ENCODE measurements at places on chromosomes 1 and 21.

- no peak overlapping the region for H3K4me3 ChIP-seq
- H3K36me3 ChIP-seq = no peaks in the 10 kb centered on the region
- H3K27ac ChIP-seq = no peak overlapping the region
- peaks cover 32% of the 10 kb centered on the region for H3K4me1 ChIP-seq
- H3K27me3 ChIP-seq = peaks cover 55% of the 10 kb centered on the region
- no peak for DNase-seq
Observed at GRCh38 chr1:98048751-98049325, 128.0 kb upstream of the DPYD start.

GRCh38 chr1:119600561-119600960 is 47.5 kb downstream of the ZNF697 start:
- H3K27me3 ChIP-seq = peaks cover 15% of the 10 kb centered on the region
- H3K4me1 ChIP-seq = no peaks in the 10 kb centered on the region
- H3K36me3 ChIP-seq = no peaks in the 10 kb centered on the region
- H3K4me3 ChIP-seq = no peak overlapping the region

GRCh38 chr1:201622353-201622752 is 83.4 kb downstream of the NAV1 start:
- no peaks in the 10 kb centered on the region for H3K36me3 ChIP-seq
- no peak overlapping the region for H3K27ac ChIP-seq
- H3K4me1 ChIP-seq = no peaks in the 10 kb centered on the region
- DNase-seq = no peak

DNA sequence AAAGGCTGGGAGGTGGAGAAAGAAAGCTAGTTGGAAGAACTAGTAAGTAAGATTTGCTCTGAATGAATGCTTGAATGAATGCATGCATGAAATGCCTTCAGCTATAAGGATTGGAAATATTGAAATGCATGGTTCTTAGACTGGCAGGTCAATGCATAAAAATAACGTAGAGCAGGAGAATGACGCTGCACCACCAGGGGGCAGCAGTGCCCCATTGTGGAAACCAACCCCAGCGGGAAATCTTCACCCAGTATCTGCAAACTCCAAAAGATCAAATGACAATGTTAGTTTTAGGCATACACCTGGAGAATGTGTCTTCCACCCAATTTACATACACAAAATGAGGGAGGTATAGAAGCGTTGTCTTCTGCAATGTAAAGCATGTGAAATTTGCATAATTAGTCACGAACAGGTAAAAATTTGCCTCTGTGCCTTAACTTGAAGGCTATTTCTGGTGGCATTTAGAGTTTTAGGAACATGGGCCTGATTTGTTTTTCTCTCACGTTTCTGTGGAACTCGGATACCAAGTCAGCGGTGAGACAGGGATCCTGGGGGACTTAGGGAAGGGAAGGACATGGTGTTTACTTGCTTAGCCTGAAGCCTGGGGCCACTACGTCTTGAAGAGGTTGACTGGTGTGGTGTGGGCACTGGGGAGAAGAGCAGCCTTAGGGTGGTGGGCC is 78.6 kb downstream of the HHAT start:
- no peaks in the 10 kb centered on the region for H3K4me1 ChIP-seq
- H3K36me3 ChIP-seq = no peaks in the 10 kb centered on the region
- H3K27ac ChIP-seq = no peak overlapping the region
- no peak overlapping the region for H3K4me3 ChIP-seq

GRCh38 chr1:4485398-4485797 is 169.0 kb upstream of the AJAP1 start:
- no peaks in the 10 kb centered on the region for H3K36me3 ChIP-seq
- no peak overlapping the region for H3K4me3 ChIP-seq
- H3K4me1 ChIP-seq = no peaks in the 10 kb centered on the region
- DNase-seq = no peak
- H3K27ac ChIP-seq = no peak overlapping the region

- H3K4me1 ChIP-seq = no peaks in the 10 kb centered on the region
- H3K4me3 ChIP-seq = no peak overlapping the region
- no peak overlapping the region for H3K27ac ChIP-seq
Observed at GRCh38 chr1:9603766-9604753, 15.3 kb downstream of the TMEM201 start.

DNA sequence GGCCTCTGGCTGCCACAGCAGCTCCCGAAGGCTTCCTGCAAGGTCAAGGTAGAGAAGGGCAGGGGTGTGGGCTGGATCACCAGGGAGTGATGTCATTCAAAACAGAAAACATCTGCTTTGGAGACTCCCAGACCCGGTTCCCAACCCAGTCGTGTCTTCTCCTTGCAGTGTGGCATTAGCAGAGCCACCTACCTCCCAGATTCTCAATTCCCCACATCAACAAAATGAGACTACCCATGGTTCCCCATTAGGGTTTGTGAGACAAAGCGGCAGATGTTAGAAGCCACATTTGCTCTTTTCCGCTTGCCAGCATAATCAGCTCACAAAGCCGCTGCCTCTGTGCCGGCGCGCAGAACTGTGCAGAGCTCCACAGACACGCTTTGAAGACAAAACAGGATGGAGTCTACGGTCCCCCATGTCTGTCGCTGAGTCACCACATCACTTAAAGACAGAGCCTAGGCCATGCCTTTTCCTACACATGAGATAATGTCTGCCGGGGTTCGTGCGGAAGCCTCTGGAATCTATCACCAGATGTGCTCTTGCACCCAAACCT is 12.5 kb downstream of the KIF17 start:
- H3K27me3 ChIP-seq = no peaks in the 10 kb centered on the region
- H3K4me1 ChIP-seq = no peaks in the 10 kb centered on the region
- H3K27ac ChIP-seq = no peak overlapping the region
- H3K36me3 ChIP-seq = no peaks in the 10 kb centered on the region
- no peak for DNase-seq
- H3K4me3 ChIP-seq = no peak overlapping the region
